ENCODE measurements at places on chromosomes 7 and 10. TPM values are rescaled to one million over a fixed set of nuclear protein-coding genes. Genes with fewer than 3 reads are reported as not detected.

GRCh38 chr10:84200537-84201243 is 6.4 kb downstream of the CDHR1 start:
- no peak for DNase-seq

- DNase-seq, result no peak
Measured at GRCh38 chr10:133347710-133348517, 741 bp downstream of the PRAP1 start.

- DNase-seq, result no peak
Measured at GRCh38 chr10:123492016-123492415, 174.1 kb upstream of the GPR26 start.

Gene ACSM6
- total RNA-seq, result not detected

Gene AGMO
- total RNA-seq, result not detected
